ENCODE measurements at places on chromosomes 2 and 18.

DNA sequence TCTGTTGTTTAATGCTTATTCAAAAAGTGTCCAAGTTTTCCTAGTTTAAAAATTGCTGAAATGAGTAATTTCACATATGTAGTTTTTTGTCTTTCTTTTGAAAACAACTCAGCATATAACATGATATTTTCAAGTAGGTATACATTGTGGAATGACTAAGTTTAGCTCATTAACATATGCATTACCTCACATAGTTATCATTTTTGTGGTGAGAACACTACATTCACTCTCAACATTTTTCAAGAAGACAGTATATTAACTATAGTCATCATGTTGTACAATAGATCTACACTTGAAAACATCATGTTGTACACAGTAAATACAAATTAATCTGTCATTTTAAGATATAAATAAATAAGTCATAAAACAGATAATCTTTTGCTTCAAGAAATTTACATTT lies 340.0 kb downstream of the CCDC85A start:
- DNase-seq = no peak

GRCh38 chr2:200509235-200509611 lies 645 bp downstream of the KCTD18 start:
- no peak for DNase-seq

DNA sequence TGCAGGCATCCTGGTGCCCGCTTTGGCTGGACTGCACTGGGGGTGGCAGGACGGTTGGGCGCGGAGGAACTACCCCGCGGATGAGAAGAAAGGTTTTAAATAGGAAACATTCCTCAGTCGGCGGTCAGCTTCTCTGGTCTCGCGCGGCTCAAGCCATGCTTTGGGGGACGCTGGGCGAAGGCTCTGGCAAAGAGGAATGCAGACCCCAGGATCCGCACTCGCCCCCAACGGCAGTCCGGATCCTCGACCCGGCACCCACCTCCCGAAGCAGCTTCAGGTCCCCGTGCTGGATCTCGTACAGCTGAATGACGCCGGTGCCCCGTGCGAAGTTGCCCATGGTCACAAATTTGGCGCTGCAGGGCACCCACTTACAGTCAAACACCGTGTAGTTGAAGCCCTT lies 686 bp upstream of the PNO1 start:
- DNase-seq = no peak

DNA sequence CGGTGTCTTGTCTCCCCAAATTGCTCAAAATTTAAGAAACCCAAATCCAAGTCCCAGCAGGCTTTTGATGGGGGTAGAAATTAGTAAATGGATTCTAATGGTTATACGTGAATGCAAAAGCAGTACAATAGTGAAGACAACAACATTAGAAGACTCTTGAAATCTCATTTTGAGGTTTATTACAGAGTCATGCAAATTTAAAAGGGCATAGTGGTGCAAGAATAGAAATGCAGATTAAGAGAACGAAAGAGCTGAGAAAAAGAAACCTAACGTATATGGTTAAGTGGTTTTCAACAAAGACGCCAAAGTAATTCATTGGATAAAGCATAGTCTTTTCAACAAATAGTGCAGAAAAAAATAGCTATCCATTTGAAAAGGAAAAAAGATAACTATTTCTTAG lies 33.2 kb upstream of the CXXC1 start:
- DNase-seq = no peak

DNA sequence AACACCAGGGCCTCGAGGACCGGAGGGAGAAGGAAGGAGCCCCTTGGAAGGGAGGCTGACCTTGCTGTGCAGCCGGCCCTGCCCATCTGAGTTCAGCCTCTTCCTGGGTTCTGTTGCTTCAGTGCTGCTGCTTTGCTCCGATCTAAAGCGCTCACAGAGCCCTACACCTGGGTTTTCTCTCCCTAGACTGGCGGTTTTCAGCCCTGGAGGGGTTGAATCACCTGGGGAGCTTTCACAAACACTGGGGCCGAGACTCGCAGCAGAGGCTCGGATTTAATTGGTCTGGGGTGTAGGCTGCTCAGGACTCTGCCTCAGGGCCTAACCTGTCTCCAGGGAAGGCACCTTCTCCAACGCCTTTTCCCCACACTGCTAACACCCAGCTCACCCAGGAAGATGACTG lies 40.9 kb upstream of the SMAD7 start:
- no peak for DNase-seq

DNA sequence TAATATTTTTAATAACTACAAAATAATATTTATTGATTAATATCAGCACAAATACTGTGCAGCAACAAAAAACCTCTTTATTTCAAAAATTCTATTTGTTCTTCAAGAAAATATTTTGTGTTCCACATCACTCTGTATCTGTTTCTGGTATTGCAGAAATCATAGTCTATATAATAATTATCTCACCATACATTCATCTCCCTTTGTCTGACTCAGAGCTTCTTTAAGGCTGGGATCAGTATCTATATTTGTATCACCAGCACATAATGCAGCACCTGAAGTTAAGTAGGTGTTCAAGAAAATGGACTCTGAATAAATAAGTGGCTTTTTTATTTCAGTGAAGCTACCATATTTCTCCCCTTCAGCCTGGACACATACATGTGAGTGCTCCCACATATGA lies 1.6 kb upstream of the MARCHF4 start:
- no peak for DNase-seq

GRCh38 chr2:160425434-160426151 lies 68.0 kb downstream of the RBMS1 start:
- no peak for DNase-seq

DNA sequence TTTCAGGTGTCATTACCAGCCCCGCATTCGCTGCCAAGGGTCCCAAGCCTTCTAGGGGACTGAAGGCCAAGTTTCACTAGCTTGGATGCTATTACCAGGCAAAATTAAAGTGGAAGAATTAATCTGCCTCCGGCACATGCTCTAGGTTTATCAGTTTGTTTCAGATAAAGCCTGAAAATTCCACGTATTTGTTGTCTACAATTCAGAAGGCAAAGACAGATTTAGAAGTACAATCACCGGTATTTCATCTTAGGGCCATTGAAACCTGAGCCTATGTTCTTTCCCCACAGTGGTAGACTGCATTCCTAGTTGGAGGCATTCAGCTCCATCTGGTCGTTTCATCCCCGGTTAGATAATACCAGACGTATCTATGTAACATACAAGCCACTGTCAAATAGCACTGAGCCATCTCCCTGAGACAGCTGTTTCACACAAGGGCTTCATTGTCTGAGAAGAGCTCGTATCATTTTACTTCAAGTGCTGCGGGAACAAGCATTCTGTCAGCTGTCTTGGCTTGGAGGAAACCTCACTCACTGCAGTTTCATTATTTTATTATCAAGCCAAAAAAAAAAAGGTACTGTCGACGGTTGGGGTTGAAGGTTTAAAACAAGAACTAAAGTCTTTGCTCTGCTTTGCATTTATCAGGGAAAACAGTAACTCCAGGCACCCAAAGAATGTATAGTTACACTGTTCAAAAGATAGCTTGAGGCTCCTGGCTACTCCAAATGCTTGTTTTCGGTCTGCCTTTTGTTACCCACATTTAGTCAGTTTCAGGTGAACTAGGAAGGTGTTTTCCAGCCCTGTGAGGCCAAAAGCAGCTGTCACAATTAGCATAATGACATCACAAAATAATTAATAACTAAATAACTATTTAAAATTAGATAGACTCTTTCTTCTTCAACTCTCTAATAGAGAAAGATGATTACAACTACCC lies 76.7 kb downstream of the TGIF1 start:
- DNase-seq = no peak

- DNase-seq = no peak
These were observed 70.2 kb upstream of the DAPL1 start for GRCh38 chr2:158724803-158725381.

DNA sequence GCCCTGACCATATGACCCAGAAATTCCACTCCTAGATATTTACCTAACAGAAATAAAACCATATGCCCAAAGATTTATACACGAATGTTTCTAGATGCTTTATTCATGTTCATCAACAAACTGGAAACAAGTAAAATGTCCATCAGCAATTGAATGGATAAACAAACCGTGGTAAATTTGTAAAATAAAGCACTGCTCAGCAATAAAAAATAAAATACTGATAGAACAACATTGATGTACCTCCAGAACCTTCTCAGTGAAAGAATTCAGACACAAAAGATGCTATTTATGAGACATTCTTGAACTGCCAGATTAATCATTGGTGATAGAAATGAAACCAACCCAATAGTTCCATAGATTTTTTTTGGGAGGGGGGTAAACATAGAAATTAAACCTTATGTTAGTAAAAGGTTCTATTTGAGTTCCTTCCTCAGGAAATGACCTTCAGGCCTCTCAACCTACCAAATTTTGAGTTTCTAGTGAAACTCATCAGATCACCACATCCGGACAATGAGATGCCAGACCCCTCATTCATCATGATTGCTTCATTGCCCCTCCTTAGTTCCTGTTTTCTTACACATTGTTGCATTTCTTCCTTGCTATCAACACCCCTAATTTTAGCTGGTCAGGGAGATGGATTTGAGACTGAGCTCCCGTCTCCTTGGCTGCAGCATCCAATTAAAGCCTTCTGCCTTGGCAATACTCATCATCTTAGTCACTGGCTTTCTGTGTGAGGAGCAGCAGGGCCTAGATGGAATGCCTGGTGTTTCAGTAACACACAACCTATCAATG lies 203.5 kb downstream of the LPIN1 start:
- no peak for DNase-seq

DNA sequence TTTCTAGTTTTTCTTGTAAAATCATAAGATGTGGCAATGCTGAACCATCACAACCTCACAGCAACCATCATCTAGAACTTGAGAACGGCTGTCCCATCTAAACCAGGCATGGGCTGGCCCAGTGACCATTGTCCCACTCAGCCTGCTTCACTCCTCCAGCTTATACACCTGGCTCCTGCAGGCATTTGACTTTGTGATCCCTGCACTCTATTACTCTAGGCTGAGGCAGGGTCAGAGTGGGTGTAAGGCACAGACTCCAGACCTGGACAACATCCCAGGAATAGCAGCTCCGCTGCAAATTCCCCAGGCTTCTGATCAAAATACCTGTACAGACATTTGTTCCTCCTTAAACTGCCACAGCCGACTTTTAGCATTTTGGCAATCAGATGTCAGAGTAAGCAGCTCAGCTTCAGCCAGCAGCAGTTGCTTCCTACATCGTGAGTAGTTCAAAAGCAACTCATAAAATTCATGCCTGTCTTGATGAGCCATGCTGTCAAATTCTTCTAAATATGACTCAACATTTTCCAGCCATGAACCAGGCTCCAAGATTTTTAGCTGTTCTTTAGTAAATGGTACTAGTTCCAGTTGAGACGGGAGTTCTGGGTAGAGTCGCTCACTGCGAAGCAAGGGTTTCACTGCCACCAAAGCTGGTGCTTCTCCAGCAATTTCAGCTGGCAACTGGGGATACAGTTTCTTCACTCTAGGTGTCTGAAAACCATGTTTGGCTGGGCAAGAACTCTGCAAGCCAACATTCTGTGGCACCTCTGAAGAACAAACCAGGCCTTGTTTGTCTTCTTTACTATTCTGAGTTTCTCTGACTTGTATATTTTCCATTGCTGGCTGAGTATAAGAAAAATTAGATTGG lies 12.8 kb downstream of the EPG5 start:
- DNase-seq = no peak

DNA sequence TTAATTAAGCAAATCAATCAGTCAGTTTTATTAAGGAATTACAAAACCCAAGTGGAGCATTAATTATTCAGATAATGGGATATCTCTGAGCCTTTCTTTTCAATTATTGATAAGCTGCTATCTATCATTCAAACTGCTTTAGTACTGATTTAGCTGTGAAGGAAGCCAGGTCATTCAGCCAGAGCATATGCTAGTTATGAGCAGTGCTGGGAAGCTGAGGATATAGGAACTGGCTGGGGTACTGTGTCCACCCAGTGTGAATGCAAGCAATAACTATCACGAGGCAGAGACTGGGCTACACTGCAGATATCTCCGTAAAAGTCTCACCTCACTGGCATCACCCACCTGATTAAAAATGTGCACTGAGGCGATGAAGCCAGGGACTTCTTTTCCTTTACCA lies 496.7 kb upstream of the PIK3C3 start:
- no peak for DNase-seq

DNA sequence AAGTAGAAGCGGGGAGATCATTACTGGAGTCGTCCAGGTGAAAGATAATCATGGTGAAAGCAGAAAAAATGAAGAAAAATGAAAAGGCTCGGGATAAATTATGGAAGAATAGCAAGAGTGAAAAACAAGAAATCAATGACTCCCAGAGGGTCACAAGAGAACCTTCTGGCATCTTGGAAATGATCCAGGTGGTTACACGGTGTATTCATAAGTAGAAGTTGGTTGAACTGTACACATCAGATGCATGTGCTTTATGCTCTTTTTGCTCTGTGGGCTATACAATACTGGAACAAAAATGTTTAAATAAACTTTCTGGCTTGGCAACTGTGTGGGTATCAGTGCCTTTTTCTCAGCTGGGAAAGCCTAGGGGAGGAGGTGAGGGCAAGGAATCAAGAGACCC lies 348.9 kb downstream of the RND3 start:
- DNase-seq = no peak

DNA sequence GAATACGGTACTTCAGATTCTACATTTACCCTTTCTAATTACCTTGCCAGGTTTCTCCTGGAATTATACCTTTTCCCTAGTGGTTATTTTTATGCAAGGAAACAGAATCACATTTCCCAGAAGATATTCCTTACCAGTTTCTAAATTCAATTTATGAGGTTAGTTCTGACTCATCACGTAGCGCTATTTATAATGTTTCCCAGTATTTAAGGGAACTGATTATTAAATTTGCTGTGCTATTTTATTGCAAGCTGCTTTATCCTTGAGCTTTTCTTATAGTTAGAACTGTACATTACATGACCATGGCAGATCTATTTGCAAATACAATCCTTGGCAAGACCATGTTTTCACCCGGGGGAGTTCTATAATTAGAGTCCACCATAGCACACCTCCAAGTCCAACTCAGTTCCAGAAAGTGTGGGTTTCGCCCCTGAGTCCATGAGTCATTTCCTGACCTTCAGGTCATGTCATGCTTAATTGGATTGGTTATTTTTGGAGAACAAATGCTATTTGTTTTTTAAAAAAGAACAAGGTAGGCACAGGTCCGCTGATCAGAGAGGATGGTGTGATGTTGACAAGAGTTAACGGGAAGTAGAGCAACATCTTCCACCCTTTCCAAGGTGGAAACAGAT lies 126.6 kb downstream of the ZNF532 start:
- no peak for DNase-seq

GRCh38 chr2:120820953-120821279 lies 85.2 kb downstream of the GLI2 start:
- no peak for DNase-seq

GRCh38 chr2:84041506-84041905 lies 417.6 kb downstream of the SUCLG1 start:
- DNase-seq = no peak

DNA sequence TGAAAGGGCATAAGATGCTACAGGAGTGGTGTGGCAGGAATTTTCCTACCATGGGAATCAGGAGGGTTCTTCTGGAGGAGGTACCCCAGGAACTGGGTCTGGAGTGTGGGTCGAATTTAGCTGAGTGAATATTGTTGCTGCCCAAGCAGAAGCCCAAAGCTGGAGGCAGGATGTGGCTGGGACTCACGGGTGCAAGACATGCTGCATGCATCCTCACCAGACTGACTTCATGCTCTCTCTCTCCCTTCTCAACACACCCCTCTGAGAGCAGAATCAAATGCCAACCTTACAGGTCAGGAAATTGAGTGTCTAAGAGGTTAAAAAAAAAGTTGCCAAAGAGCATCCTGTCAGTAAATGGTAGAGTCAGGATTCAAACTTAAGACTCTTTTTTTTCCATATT lies 78.8 kb upstream of the TTC39C start:
- DNase-seq = peak; percentile 20

Data from activated CD8-positive, alpha-beta memory T cell treated with anti-CD3 and anti-CD28 coated beads, Interleukin-2, amount 50 U/mL, for 4 hours (primary cell).